CD8-positive, alpha-beta memory T cell (primary cell): ENCODE measurements at places on chromosomes 12 and 14.

DNA sequence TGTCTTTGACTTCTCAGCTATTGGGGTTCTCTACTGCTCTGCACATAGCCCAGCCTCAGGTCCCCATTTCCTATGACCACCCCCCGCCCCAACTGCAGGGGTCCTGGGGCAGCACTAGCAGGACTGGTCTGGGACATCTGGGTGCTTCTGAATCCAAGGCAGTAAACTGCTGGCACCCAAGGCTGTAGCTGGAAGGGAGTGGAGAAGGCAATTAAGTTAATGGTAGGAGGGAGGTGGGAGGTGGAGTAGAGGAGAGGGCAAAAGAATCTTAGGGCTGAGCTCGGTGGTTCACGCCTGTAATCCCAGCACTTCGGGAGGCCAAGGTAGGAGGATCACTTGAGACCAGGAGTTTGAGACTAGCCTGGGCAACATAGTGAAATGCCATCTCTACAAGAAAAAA is 11.5 kb downstream of the PLEK2 start:
- no peak for DNase-seq

GRCh38 chr12:93723568-93723930 is 46.4 kb downstream of the CRADD start:
- no peak for DNase-seq

DNA sequence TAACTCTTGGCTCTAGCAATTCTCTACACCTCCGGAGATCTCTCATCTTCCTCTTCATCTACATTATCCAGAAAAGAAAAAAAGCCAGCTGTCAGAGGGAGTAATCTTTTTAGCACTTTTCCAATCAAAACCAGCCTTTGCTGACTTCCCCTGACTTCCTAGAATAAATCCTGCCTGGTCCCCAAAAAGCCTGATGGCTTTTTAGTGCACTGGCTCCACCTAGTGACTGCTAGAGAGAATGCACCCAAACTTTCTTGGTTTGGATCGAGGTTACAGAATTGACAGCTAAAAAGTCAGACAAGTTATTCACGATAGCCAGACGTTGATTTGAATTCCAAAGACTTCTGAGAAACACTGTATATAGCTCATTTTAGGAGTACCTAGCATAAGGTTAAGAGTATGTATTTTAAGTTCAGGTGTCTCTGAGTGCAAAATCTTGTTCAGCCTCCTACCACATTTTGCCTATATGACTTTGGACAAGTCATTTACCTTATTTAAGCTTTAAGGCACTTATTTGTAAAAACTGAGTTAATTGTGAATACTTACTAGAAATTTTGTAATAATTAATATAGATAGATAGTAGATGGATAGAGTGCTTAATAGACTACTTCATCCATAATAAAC is 185.7 kb upstream of the GRIN2B start:
- DNase-seq, result peak; percentile 5

DNA sequence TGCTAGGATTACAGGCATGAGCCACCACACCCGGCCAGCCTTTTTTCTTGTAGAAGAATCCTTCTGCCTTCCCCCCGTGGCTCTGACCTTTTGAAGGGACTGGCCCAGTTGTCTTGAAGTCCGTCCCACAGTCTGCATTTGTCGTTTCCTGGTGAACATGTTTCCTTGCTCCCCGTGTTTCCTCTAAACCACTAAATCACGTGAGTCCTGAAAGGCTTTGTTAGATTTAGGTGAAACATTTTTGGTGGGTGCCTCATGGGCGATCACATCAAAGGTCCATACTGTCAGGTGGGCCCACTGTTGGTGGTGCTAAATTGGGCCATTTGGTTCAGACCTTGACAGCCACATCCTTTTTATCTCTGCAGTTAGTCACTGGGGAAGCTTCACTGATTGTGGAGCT is 26.3 kb downstream of the MLXIP start:
- no peak for DNase-seq

- no peak for DNase-seq
Observed at GRCh38 chr14:44341116-44341515, 166.0 kb downstream of the FSCB start.

DNA sequence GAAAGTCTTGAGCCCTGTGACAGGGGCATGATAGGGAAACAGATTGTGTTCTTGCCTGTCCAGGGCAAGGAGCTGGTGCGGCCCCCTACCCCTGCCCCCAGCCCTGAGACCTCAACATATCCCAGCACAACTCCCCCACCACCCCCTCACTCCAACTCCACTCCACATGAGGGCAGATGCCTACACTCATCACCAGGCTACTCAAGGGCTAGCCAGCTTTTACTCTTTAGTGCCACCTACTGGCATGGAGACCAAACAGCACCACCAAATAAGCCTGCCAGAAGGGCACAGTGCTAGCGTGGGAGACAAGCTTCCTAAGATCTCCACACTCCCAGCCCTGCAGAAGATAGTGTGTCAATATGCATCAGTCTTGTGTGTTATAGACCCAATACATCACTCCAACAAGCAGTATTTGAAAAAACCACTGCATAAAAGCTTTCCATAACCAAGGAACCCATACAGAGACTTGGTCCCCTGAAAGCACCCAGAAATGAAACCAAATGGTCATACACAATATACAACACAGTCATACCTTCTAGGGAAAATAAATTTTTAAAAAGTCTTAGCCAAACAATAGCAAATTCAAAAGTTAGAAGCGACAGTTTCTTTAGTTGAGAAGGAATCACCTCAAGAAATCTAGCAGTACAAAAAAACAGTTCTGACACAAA is 154.4 kb downstream of the KCNK10 start:
- DNase-seq, result peak; percentile 50

- DNase-seq, result no peak
Observed at GRCh38 chr14:75223664-75224154, 47.3 kb upstream of the TMED10 start.

DNA sequence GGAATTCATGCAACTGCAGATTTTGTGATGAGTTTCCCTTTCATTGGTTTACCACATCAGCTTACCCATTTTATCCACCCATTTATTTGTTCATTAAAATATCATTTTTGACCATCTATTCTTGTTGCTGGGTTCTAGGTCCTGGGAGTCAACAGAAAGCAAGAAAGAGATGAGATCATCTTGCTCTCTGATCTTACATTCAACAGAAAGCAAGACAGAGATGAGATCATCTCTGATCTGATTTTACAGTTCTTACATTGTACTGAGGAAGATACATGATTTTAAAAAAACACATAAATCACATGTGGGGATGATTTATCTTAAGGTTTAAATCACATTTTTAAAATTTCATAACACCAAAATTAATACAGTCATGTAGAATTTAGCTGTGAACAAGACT is 2.3 kb downstream of the TAS2R46 start:
- no peak for DNase-seq

DNA sequence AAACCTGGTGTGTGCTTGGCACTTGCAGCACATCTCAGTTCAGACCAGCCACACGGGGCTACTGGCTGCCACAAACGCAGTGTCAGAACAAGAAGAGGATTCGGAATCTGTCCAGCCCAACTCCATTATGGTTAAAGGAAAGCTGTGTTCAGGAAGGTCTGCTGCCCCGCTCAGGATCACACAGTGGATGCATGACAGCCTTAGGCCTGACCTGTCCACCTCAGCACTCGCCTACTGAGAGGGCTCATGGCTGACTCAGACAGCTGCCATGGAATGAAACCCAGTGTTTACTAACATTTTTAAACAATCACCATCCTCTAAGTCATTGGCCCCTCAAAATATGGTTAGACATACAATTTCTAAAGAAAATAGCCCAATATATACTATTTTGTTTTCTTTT is 5.6 kb upstream of the NIN start:
- no peak for DNase-seq

GRCh38 chr12:12813120-12814101 is at the start of gene DDX47:
TSS of gene DDX47 (plus strand) at chr12:12813346. CDS start at chr12:12813368, 22 bp downstream.
- DNase-seq, result peak; percentile 92

DNA sequence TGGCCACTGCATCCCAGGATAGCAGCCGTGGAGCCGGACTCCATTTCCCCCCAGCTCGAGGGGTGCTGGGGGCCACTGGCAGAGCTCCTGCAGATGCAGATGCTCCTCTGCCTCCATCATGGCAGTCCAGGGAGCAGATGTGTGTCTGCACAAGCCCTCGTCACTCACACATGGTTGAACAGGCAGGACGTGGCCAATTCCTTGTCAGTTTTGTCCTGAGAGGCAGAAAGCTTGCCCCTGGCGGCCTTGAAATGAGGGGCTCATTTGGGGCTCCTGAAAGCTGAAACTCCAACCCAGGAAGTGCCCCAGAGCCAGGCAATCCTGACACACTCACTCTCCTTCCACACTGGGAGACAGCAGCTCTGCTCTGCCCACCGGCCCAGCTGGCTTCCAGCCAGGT is 100.9 kb upstream of the C14orf180 start:
- no peak for DNase-seq

DNA sequence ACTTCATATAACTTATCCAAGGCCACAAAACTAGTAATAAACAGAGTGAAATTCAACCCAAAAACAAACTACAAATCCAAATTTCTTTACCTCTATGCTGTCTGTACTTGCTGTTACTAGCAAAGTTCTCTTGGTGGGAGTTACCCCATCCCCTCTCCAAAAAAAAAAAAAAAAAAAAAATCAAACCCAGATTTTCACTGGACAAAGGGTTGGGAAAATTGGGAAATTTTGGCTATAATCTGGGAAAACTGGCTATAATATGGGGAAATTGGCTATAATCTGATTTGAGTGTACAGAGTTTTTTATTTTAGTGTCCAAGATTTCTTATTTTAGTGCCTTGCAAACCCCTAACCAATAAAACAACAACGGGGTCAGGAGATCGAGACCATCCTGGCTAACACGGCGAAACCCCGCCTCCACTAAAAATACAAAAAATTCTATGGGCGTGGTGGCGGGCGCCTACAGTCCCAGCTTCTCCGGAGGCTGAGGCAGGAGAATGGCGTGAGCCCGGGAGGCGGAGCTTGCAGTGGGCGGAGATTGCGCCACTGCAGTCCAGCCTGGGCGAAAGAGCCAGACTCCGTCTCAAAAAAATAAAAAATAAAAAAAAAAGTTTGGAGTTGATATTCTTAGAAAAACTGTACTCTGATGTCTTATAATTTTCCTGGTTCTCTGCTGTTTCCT is 148.4 kb downstream of the CHST11 start:
- no peak for DNase-seq

DNA sequence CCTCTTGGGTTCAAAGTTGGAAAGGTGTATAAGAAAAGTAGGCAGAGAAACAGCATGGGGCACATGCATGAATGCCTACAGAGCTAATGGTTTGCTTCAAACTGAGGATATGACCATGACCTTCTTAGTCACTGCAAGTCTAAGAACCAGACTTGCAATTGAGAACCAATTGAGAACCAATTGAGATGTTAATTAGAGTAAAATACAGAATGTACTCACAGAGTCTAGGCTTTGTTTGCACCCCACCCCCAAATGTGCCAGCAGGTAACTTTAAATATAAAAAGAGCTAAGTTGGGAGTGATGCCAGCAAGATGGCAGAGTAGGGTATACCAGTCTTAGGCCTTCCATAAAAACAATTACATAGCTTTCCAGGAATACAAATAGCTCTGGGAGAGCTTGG is 227.3 kb upstream of the ALG10 start:
- DNase-seq, result no peak

GRCh38 chr14:99586054-99586760 is 17.8 kb downstream of the CCDC85C start:
- no peak for DNase-seq

GRCh38 chr12:45259675-45260074 is 43.8 kb downstream of the ANO6 start:
- DNase-seq, result no peak

DNA sequence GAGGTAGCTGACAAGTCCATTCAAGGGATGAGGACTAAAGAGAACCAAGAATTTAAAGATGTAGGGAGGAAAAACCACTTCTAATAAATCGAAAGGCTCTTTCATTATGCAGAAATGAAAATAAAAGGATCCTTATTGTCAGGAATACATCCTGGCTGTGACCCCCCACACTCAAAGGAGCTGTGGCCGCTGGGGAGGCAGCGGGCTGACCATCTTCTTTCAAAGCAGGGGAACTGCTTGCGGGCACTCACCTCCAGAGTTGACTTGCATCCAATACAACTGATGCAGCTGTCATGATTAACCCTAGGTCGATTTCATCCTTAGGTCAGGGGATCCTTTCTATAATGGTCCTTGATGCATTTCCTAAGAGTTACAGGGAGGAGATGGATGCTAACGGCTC is 35.3 kb downstream of the TRAFD1 start:
- no peak for DNase-seq

DNA sequence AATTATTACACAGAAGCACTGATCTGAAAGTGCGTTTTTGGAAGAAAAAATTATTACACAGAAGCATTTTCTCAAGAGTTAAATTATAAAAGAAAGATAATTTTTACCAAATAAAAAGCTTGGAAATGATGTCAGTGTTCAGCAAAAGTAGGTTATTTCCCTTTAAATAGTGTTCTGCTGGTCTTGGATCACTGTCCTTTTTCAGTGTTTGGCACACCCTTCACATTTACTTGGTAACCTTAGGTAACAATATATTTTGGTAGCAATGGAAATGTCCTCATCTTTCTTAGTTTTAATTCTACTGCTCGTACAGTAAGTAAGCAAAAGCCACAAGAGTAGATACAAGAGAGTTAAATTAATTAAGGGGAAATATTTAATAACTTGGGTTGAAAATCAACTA is 40.3 kb downstream of the FERMT2 start:
- no peak for DNase-seq

DNA sequence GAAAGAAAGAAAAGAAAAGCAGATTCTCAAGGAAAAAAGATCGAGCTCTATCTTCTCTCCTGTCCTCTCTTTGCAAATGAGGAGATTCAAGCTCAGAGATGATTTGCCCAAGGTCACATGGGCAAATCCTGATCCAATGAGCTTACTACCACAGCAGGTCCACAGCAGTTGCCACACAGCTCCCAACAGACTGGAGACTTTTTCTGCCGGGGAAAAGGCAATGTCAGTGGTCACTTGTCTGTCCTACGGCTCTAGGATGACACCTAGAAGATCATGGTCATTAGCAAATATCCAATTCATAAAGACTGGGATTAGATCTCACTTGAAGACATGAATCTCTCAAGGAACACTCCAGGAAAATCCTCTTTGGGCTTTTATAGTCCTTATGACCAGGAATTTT is 58.8 kb downstream of the TTC7B start:
- DNase-seq, result no peak

DNA sequence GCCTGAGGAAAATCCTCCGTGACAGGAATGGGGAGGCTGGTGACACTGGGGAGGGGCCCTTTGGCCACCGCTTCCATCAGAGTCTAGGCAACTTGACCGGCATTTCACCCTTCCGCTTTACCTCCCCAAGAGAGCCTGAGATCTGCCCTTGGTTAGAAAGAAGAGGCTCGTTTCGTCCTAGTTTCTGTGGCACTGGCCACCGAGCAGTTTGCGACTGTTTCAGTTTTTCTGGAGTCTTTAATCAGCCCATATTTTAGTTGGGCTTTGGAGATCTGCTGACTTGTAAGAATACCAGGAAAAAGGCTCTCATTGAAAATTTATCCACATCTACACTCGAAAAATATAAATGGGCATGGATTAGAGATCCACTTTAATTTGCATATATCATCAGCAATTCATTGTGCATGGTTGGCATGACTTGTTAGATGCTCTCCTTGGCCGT is 414 bp upstream of the ANKS1B start:
- DNase-seq, result no peak
